Cardiac muscle cell (in vitro differentiated cells and primary cell): ENCODE measurements at places on chromosomes 1 and 21.

DNA sequence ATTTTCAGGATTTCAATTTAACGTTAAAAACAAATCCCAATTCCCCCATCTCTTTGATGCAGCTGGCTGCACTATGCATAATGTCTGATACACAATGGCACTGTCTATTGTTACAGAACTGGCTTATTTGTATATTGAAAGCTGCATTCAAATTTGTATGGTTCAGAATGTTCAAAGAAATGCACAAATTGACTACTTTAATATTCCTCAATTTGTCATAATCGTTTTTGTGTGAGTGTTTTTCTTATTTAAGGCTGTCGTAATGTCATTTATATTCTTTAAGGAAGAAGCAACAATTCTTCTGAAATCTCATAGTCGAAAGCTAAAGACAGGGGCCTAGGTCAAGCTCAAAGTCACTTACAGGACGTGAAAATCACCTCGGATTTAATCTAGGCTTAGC lies 341.4 kb upstream of the ZRANB2 start:
- DNase-seq, result no peak

DNA sequence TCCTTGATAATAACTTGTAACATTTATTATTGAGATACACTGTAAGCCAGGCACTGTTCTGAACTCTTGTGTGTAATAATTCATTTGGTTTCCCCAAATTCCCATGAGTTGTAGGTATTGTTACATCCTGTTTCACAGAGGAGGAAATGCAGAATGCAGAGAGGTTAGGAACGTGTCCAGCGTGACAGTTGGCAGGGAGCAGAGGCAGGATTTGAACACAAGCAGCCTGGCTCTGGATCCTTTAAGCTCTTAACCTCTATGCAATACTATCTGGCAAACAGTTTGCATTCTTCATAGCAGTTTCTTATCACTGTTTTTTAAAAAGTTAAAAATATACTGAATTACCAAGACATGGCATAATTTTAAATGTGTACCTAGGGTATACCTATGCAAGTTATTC lies 30.5 kb downstream of the EEIG2 start:
- no peak for DNase-seq

- no peak for DNase-seq
Measured at GRCh38 chr1:192225703-192226102, 67.4 kb downstream of the RGS18 start.

- DNase-seq, result no peak
Measured at GRCh38 chr1:219244864-219245263, 71.2 kb downstream of the LYPLAL1 start.

GRCh38 chr1:170360601-170361000 lies 171.4 kb upstream of the GORAB start:
- no peak for DNase-seq

- DNase-seq, result no peak
Measured at GRCh38 chr1:209620487-209620884, 31.7 kb downstream of the LAMB3 start.

- no peak for DNase-seq
Measured at GRCh38 chr1:28027238-28027637, 61.2 kb downstream of the EYA3 start.

GRCh38 chr1:98964198-98964597 lies 40.5 kb downstream of the PLPPR5 start:
- DNase-seq, result no peak

- peak; percentile 73 for DNase-seq
Measured at GRCh38 chr1:55195521-55196233, 19.5 kb downstream of the USP24 start.

GRCh38 chr1:27606708-27607238 lies 2.8 kb upstream of the AHDC1 start:
- DNase-seq, result no peak

DNA sequence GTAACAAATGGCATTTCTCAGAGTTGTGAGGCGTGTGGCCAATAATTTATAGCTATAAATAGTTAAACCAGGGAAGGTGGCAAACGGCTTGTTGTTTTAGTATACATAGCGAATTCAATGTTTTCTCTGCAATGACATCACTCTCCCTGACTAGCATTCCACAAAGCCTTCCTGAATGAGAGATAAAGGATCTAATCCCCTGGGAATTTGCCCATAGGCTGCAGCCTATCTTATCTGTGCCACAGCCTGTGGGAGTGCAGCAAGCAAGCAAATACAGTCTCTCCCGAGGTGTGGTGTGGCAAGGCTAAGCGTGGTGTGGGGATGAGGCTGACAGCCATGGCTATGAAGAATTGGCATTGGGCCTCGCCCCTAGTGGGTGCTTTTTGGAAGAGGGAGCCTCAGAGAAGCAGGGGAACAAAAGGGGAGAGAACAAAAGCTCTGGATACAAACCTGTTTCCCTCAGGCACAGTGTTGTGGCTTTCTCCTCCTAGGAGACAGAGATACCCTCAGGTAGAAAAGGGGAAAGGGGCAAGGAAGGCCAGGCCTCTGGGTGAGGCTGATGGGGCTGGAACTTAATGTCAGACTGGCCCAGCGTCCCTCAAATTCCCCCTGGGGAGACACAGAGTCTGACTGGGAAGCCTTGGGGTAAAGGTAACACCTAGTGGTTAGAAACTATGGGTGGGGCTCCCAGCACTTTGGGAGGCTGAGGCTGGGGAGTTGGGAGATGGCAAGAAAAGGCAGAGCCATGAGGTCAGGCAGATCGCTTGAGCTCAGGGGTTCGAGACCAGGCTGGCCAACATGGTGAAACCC lies 8.9 kb downstream of the TAGLN2 start:
- no peak for DNase-seq

DNA sequence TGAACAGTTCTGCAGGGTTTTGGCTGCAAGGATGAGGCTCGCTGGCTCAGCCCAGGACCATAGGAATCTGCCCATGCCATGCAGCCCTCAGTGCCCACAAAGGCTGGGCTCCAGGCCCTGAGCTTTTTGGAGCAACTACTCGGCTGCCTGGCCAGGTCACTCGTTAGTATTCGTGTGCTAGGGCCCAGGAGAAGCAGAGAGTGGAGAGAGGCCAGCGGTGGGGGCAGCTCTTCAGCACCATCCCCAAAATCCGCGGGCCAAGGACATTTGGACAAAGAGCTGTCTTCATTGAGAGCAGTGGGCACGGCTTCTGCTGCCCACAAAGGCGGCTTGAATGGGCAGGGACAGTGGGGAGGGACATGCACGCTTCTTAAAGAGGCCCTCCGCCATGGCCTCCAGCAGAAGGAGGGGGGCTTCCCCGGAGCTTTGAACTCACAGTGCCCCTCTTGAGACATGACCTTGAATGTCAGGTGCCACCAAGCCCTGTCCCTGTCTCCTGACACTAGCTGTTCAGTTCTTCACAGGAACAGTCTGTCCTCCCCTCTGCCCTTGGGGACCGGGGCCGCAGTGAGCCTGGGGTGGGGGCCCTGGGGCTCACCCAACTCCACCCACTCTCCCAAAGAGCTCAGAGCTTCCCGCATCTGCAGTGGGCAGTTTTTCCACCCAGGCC lies 106.1 kb upstream of the ARHGEF16 start:
- DNase-seq, result no peak

GRCh38 chr1:51214615-51215131 lies 21.4 kb upstream of the RNF11 start:
- no peak for DNase-seq

DNA sequence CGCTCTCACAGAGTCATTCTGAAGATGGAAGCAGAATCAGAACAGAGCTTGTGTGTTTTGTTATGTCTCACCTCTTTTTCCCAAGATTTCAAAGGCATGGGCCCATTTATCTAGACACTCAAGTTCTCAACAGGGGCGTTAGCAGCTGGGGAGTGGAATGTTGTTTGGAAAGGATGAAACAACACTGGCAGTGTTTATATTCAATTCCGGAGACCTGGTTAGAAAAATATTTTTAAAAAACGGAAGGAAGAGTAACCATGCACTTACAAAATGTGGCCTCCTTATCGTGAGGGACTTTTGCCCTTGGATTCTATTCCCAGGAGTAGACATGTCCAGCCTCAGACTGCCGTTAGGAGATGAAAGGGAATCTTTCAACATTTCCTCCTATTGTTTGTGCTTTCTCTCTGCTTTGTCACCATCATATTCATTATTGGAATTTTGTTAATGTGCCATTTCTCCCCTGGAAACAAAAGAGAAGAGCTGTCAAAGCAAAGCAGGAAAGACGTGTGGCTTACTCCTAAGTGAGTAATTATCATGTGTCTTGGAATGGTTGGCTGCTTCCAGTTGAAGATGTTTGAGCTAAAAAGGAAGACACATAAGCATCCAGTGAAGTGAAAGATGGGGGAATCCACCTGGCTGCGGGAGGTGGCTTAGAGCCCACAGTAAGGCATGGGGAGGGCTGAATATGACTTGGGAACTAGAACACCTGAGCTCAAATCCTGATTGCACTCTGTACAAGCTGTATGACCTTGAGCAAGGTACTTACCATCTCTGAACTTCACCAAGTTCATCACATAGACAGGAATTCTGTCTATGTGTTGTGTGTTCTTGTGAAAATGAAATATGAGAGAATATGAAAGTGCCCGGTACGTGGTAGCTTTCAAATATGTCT lies 71.7 kb upstream of the JUN start:
- no peak for DNase-seq

DNA sequence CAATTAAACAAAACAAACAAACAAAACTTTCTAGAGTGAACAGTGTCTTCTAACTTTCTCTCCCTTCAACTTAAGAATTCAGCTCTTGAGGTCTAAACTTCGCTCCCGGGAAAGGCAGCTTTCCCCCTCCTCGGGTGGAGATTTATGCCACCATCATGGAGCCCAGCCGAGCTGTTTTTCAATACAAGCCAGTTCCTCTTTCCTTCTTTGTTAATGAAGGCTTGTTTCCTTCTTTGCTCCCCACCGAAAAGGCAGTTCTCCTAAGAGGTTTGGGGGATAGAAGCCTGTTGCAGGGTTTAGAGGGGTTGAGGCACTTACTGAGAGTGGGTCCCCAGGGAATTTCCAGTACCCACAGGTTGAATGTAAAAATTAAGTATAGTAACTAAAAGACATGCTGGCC lies 26.5 kb downstream of the OLIG1 start:
- DNase-seq, result no peak

DNA sequence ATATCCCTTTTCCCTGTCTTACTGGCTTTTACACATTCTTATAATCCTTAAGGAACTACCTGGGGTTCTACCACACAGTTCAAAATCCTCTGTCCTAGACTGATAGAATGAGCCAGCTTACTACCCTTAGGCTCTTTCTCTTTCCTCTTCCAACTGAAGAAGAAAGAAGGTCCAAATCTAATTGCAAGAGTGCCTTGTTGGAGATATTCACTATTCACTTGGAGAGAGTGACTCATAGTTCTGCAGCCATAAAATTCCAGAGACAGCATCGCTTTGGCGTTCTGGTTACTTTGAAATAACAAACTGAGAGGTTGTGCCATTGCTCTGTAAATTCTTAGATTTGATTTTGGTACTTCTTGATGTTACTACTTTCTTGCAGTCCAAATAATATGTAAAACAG lies 4.2 kb downstream of the CADM3 start:
- DNase-seq, result no peak

DNA sequence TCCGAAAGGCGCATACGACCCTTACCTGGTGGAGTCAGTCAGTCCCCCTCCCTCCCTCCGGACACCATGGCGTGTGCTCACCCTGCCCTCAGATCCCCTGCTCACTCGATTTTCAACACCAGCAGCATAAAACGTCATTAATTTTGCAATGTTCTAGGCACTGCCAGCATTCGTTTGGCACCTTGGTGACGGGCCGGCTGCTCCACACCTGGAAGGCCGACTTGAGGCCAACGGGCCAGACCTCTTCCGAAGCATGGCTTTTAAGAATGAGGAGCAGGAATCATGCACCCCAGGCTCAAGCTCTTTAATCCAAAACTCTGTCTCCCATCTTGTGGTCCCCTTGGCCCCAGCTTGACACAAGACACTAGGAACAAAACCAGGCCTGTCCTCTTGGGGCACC lies 33.1 kb downstream of the NPHP4 start:
- DNase-seq, result no peak

DNA sequence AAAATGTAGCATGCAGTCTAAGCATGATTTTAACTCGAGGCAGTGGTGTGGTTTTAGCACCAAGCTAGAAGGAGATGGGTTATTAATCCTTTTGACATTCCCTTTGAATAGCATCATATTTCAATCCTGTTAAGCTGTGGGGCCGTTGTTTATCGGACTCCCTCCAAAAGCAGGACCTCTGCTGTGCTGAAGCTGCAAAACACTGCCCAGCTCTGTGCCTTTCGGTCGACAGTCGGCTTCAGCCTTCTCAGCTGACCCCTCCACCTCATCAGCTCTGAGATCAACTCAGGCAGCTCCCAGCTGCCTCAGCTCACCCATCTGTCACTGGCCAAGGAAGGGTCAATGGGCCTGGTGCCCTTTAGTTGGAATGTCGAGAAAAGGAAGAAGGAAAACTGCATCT lies 95.5 kb downstream of the KAZN start:
- DNase-seq, result no peak

- peak; percentile 56 for DNase-seq
Measured at GRCh38 chr1:1462318-1462966, 9.1 kb upstream of the ATAD3B start.

DNA sequence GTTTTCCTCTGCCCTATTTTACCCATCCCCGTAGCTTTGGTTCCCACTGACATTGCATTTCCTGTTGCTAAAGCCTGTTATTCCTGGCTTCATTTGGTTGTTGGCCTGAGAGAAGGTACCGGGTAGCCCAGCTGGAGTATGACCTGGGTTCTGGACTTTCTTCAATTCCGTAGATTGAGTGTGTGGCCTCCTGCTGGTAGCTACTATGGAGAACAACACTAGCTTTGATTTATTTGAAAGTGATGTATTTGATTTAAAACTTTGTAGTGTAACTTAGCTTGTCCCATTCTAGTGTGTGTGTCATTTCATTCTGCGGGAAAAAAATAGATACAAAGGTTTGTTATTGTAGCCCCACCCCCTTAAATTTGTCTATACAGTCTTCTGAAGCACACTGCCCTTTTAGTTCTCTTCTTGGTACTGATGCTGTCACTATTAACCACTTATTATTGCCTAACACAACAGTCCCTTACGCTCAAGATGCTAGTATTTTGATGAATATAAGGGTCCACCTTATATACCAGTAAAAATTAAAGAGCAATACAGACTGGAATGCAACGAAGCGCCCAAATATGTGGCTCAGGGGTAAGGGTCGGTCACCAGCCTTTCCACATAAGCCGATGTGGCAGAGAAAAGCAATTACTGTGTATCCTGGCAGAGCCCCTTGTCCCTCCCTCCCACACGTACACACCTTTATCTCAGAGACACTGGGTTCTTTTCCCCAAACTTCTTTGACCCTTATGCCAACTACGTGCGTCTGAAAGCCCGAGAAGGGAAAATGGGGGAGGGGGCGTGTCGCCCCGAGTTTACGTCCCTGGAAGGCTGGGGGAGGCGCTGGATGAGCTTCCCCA lies 643 bp upstream of the MOV10 start:
- peak; percentile 82 for DNase-seq

DNA sequence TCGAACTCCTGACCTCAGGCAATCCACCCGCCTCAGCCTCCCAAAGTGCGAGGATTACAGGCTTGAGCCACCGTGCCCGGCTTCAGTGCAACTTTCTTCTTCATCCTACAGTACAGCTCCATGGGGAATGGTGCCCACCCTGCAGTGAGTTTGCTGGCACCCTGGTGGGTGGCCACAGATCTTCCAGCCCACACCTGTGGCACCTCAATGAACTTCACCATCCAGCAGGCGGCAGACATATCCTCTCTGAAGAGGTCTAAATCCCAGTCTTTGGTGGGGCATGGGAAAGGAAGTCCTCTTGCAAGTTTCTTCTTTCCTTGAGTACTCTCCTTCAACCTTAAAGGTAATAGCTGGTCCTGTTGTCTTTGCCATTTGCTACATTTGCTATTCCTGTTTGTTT lies 18.1 kb upstream of the ZBTB8A start:
- DNase-seq, result no peak
